Muscle of arm (tissue), 14 donors: ENCODE measurements at places on chromosomes 4 and X. TPM values are rescaled to one million over a fixed set of nuclear protein-coding genes. Genes with fewer than 3 reads are reported as not detected.

DNA sequence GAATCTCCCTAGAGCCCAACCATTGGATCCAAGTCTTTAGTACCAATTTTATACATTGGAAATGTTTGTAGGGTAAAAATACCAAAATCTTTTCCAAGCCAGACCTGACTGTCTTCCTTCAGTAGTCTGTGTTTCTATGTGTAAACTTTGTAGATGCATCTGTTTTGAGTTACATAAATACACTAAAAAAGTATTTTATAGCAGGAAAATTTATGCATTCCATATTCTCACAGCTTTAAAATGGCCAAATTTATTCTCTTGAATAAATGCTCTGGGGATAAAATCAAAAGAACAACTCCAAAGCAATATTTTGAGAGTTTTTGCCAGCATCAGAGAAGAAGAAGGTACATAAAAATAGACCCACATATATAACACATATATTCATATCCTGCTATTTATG lies 377.4 kb downstream of the PPP3CA start:
- no peak for DNase-seq

YIPF7 gene
- 4.1 TPM for polyA plus RNA-seq

GRCh38 chr4:114563536-114564315 lies 34.9 kb upstream of the UGT8 start:
- no peak for DNase-seq

DNA sequence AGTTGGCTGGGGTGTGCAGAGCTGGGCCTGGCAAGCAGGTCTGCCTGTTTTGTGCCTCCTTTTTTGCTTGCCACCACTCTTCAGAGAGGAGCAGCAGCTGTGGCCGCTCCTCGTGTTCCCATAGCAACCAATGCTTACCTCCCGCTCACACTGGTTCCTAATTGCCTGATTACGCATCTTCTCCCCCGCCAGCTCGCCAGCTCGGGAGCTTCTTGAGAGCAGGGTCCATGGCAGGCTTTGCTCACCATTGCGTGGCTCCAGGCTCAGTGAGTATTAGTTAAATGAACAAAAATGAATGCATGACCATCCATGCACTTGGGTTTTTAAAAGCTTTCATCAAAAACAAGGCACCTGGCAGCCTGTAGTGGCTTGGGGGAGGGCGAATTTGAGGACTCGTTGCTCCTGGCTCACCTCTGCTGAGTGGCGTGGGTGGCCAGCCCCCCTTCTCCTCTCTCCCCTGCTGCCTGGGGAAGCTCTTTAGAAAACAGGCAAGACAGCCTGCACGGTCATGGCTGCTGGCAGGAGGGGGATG lies 14.2 kb upstream of the PJA1 start:
- DNase-seq = peak; percentile 8

GRCh38 chr4:97013711-97014110 lies 1129.6 kb downstream of the STPG2 start:
- DNase-seq = no peak

GRCh38 chrX:136941396-136942337 lies 61.1 kb upstream of the RBMX start:
- DNase-seq = no peak

GRCh38 chrX:133380711-133381619 lies 34.3 kb downstream of the GPC4 start:
- no peak for DNase-seq
